ENCODE measurements at places on chromosomes 2 and 18.

- DNase-seq: no peak
These were observed 9.7 kb upstream of the DNAJB2 start for GRCh38 chr2:219269362-219270054.

- peak; percentile 77 for DNase-seq
These were observed 74.7 kb downstream of the HNRNPLL start for GRCh38 chr2:38528008-38528442.

- no peak for DNase-seq
These were observed 93.7 kb downstream of the TMEM17 start for GRCh38 chr2:62412347-62412742.

- peak; percentile 19 for DNase-seq
These were observed 6.3 kb downstream of the TPRKB start for GRCh38 chr2:73730810-73731209.
